ENCODE measurements at places on chromosomes 7 and 10.

DNA sequence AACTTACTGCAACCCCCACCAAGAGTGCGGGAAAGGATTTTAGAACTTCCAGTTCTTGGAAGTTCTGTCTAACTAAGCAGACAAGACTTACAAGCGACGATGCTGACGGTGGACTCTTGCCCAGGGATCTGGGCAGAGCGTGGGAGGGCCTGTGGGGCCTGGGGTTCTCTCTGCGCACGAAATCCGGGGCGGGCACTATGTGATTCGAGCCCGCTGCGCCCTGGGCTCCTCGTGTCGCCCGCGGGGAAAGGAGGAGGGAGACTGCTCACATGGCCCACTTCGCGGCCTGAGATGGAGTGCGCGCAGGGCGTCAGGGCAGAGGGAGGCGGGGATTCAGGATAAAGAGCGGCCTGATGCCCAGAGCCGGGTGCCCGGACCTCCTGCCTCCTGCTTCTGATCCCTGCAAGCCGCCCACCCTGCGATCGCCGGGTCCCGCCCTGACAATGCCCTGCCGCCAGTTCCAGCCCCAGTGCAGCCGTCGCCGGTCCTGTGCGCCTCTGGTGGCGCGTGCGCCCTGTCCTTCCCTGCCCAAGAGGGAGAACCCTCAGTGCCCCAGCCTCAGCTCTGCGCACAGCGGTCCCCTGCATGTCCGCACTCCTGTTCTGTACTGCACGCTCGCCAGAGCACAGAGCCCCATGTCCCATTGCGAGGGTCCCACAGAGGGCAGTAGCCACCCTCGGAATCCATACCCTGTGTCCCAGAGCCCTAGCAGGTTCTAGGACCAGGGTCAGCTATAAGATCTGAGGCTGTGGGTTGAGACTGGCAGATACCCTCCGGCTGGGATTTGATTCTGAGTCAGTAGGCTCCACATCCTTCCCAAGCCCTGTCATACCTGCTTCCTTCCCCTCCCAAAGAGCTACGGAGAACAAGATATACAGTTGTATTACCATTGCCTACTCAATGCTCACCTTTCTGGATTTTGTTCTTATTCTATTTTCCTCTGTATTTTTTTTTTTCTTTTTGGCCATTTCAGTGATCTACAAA, 99.4 kb upstream of the TMEM106B start:
- no peak for DNase-seq

DNA sequence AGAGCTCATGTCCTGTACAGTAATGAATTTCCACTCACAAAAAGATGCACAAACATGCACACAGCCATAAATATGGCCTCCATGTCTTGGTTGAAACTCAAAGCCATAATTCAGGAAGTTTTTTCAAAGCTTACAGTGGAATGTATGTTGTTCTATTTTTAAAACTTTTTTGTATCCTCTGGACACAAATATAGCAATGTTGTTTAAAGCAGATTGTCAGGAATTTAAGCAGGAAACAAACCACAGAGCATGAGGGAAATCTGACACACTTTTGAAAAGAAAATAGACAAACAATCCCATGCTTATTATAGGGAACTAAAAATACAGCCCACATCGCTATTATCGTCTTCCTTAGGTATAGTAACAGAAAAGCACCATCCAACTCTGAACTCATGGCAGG, 21.5 kb downstream of the LRRN3 start:
- no peak for DNase-seq

DNA sequence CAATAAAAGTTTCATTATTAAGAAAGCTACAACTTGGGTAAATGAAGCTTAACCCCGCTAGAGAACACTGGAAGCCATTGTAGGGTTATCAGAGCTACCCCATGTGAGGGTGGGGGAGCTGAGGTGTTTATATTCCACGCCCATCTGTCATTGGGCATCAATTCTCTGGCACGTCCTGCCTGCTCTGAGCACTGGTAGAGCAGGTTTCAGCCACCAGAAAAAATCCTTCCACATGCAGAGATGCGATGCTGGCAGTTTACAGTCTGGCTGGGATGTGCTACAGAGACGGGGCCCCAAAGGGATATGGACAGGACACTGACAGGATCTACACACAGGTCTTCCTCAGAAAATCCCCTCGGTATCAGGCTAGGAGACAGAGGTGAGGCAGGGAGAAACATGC, 15.9 kb upstream of the RAPGEF5 start:
- no peak for DNase-seq

- DNase-seq = no peak
Measured at GRCh38 chr10:22491931-22492615, 146.8 kb downstream of the SPAG6 start.

DNA sequence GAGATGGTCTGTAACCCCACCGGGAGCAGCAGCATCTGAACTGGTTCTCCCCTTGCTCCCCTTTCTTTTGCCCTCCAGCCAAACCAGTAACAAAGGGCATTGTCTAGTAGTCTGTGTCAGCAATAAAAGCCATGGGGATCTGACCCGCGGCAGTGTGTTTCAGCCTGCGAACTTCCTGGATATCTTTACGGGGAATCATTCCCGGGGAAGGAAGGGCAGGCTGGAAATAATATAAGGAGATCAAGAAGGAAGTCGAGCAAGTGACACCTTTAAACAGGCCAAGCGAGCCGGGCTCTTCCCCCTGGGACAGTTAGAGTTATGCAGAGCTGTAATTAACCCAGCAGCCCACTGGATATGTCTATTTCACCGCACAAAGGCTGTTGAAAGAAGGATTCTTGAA, 661.2 kb upstream of the GALNT17 start:
- no peak for DNase-seq
